ENCODE measurements at places on chromosomes 4 and X.

DNA sequence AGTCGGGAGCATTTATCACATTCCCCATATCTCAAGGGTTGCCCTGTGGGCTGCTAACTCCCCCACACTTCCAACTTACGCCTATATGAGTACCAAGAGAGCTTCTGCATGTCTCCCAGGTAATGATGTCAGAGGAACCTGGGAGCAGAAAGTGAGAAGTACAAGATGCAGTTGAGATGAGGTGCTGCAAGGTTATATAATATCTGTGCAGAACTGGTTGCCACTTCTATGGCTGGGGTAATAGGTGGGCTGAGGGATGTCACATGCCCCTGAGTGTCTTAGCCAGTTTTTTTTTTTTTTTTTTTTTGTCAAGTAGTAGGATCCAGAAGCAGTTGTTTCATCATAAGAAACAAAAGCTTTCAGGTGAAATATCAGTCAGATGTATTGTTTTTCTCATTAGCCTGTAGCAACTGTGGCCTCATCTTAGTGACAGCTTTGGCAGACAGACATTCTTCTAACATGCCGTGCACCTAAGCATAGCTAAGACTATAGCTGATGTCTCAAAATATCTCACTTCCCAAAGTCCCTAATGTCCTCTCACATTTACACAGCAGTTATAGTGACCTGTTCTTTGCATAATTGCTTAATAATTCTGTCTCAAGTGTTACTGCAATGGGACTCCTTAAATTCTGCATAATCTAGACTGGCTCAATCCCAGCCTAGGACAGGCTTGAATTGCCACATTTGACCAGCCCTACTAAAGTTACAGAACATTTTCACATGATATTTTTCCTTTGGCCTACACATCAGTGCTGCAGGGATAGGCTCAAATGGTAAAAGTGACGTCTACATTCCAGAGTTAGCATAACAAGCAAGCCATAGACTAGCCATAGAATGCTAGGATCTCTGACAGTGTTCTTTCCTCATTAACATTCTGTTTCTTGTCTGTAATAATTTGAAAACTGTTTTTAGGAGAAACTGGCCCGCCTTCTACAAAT, 17.9 kb upstream of the MAOB start:
- no peak for DNase-seq
- H3K27ac ChIP-seq = no peak overlapping the region
- no peaks in the 10 kb centered on the region for H3K4me1 ChIP-seq
- H3K36me3 ChIP-seq = no peaks in the 10 kb centered on the region
- no peaks in the 10 kb centered on the region for H3K27me3 ChIP-seq

GRCh38 chr4:175422331-175422730, 389.7 kb downstream of the GPM6A start:
- H3K27me3 ChIP-seq = no peaks in the 10 kb centered on the region
- H3K4me3 ChIP-seq = no peak overlapping the region
- no peak for DNase-seq
- no peaks in the 10 kb centered on the region for H3K4me1 ChIP-seq
- H3K36me3 ChIP-seq = no peaks in the 10 kb centered on the region

GRCh38 chrX:38841750-38842149, 40.5 kb downstream of the MID1IP1 start:
- H3K36me3 ChIP-seq = no peaks in the 10 kb centered on the region
- H3K4me1 ChIP-seq = no peaks in the 10 kb centered on the region
- no peaks in the 10 kb centered on the region for H3K27me3 ChIP-seq
- no peak for DNase-seq

DNA sequence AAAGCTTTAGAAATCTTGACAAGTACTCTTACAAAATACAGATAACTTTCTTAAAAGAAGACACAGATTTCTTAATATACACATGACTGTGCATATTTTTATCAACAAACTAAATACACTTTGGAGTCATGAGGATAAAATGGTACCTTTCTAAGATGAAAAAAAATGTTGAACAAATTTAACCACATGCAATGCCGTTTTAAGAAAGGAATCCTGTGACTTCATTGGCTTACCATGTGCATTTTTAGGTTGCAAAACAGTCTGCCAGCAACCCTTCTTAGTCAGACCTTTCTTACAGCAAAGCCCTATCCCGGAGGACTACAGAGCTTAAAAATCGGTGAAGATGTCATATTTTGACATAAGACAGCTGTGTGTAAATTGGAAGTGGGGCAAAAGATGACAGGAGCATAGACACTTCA, 51.7 kb downstream of the GASK1B start:
- no peak for DNase-seq
- H3K4me3 ChIP-seq = no peak overlapping the region
- H3K27ac ChIP-seq = peak overlapping the region; percentile 54
- H3K36me3 ChIP-seq = no peaks in the 10 kb centered on the region

GRCh38 chr4:8189551-8190466, 9.3 kb upstream of the SH3TC1 start:
- no peaks in the 10 kb centered on the region for H3K36me3 ChIP-seq
- no peak for DNase-seq
- H3K27me3 ChIP-seq = no peaks in the 10 kb centered on the region
- H3K4me1 ChIP-seq = peaks cover 43% of the 10 kb centered on the region
- H3K27ac ChIP-seq = peak overlapping the region; percentile 36

GRCh38 chr4:17511950-17512795, at the start of gene QDPR:
Gene QDPR, minus strand, starts transcription at chr4:17512090. Its CDS starts 36 bp downstream, at chr4:17512054.
- DNase-seq = no peak
- peaks cover 34% of the 10 kb centered on the region for H3K4me1 ChIP-seq
- H3K36me3 ChIP-seq = peaks cover 23% of the 10 kb centered on the region
- H3K27ac ChIP-seq = peak within 1 kb of the TSS; percentile 86
- peak within 1 kb of the TSS; percentile 80 for H3K4me3 ChIP-seq
